ENCODE measurements at places on chromosomes 5 and 9. TPM values are rescaled to one million over a fixed set of nuclear protein-coding genes. Genes with fewer than 3 reads are reported as not detected.

- no peak for DNase-seq
These were observed 23.3 kb upstream of the COL5A1 start for GRCh38 chr9:134618163-134618832.

DNA sequence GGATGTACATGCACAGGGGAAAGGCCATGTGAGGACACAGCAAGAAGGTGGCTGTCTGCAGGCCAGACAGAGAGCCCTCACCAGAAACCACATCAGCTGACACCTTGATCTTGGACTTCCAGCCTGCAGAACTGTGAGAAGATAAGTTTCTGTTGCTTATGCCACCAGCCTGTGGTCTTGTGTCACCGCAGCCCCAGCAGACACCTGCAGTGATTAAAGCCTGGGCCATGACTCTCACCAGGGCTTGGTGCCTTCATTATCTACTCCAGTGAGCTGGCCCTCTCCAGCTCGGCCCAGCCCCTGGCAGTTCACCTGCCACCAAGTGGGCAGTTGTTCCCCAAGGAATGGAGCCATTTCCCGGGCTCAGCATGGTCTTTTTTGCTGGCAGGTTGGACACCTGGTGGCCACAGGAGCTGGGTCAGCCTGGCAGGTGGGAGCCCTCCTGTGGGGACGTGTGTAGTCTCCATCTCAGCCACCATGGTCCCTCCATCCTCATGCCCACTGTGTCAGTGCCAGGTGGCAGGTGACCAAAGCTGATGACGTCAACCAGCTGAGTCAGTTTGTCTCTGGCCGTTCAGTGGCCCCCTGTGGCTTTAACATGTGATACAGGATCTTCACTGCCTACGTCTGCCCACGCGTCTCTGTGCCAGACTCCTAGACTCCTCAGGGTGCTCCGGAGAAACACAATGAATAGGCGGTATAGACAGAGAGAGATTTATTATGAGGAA is 99.9 kb upstream of the PPP1R26 start:
- no peak for DNase-seq

GPR151 gene
- not detected for total RNA-seq

GRCh38 chr5:15604986-15605385 is 105.0 kb downstream of the FBXL7 start:
- no peak for DNase-seq

- no peak for DNase-seq
These were observed 283.7 kb downstream of the CSNK1G3 start for GRCh38 chr5:123795688-123796087.

GRCh38 chr5:127412698-127413097 is 104.7 kb upstream of the PRRC1 start:
- DNase-seq = no peak

DNA sequence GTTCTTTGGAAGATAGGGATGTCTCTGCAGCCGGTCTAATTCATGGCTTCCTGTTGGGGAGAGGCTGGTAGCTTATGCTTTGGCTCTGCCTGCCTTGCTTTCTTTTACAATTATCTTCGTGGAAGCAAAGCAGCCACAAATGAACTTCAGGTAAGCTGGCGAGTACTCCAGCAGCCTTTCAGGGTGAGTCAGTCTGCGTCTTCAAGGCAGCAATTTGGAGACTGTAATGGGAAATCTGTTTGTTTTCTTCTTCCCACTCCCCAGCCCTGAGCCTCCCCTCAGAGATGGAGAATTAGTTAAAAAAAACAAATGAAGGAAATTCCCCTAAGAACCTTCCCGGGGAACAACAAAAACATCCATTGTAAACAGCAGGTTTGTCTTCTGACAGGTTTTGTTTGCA is 100.1 kb downstream of the PSAT1 start:
- DNase-seq = no peak

PDE6A gene
- not detected for total RNA-seq

DNA sequence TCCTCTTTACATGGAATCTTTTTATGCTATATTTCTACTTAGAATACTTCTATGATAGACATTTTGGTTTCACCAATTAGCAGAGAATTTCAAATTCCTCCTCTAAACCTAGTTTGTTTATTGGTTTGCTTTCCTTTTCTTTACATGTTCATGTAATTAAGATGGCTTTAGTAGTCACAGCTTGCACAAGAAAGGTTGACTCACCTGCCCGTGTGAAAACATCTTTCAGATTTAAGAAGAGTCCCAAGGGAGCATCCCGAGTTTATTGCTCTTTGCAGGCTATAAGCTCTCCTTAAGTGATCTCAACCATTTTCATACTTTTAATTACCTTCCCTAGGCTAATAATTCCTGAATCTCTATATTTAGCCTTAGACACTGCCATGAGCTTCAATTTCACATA is 28.9 kb downstream of the TYRP1 start:
- no peak for DNase-seq

All from esophagus muscularis mucosa (tissue), 4 donors.